ENCODE measurements at places on chromosomes 4 and X.

GRCh38 chr4:127846061-127846460 lies 34.6 kb upstream of the PLK4 start:
- no peak for DNase-seq

DNA sequence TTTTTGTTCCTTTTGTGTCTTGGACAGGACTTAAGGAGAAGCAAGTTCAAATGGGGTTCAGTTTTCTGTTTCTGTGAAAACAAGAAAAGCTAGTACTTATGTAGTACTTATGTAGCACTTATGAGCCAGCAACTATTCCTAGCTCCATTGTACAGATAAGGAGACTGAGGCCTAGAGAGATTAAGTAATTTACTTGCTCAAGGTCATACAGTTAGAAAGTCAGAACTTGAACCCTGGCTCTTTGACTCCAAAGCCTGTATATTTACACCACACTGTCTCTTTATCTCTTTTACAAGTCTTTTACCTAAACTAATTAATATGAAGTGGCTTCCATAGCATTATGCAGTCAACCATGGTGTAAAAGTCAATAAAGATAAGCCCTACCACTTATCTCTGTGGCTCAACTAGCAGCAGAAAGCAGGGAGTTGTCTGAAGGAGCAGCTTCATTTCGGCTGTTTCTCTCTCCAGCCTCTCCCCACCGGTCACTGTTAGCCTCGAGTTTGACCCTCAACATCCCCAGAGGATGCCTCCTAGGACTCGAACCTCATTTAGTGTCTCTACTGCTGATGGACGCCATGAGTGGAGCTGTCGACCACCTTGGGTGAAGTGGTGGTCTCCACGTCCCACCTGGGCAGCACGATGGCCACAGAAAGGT lies 209.9 kb downstream of the SHROOM3 start:
- DNase-seq = no peak

GRCh38 chr4:138052806-138053632 lies 189.1 kb downstream of the SLC7A11 start:
- DNase-seq = no peak

- no peak for DNase-seq
Measured at GRCh38 chr4:168141733-168142132, 49.4 kb downstream of the ANXA10 start.

DNA sequence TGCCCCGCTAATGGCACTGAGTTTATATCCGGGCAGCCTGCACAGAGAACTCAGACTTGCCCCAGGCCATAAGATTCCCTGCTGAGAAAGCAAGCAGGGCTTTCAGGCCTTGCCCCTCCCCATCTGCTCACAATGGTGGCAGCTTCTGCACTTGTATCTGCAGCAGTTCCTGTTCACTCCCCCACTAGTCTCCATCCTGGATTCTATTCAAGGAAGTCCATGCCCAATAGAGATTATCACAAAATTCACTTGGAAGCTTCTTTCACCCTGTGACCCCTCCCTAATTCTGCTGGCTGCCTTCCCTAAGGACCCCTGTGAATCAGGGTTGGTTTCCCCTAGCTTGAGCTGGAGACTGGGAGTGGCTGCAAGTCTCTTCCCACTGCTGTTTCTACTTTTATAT lies 34.5 kb upstream of the UCP1 start:
- no peak for DNase-seq

- no peak for DNase-seq
Measured at GRCh38 chr4:142567620-142568451, 278.3 kb downstream of the INPP4B start.

- no peak for DNase-seq
Measured at GRCh38 chr4:112523008-112523721, 7.2 kb upstream of the NEUROG2 start.

DNA sequence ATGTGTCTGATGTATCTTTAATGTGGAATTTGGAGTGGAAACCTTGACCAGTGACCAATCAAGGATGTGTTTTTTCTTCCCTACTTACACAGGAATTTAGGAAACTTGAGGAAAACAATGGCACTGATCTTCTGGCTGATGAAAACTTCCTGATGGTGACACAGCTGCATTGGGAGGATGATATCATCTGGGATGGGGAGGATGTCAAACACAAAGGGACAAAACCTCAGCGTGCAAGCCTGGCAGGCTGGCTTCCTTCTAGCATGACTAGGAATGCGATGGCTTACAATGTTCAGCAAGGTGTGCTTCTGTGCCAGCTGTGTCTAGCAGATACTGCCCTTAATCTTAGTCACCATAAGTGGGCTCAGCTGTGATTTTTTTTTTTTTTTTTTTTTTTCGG lies 12.6 kb downstream of the TAF1 start:
- no peak for DNase-seq

DNA sequence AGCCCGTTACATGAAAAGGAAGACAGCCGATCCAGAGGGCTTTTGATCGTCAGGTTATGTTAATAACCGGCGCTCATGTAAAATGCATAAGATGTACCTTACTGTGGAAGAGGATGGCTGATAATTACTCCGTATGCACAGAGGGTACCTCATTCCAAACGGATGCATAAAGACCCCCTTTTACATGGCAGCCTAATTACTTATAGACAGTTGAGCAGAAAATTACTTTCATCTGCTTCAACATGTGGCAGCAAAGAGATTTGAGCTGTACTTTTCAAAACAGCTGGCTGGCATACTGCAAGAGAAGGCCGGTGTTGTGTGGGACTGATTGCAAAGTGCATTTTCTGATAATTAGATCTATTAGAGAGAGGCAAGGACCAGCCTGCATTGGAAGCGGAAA lies 103.4 kb downstream of the SHOX start:
- no peak for DNase-seq
